Activated T-cell treated with anti-CD3 and anti-CD28 coated beads for 4 hours (primary cell): ENCODE measurements at places on chromosomes 4 and X.

GRCh38 chrX:18291006-18291545 is 63.4 kb downstream of the SCML2 start:
- no peak for DNase-seq

GRCh38 chr4:181108237-181108636 is 1135.0 kb upstream of the TENM3 start:
- no peak for DNase-seq

DNA sequence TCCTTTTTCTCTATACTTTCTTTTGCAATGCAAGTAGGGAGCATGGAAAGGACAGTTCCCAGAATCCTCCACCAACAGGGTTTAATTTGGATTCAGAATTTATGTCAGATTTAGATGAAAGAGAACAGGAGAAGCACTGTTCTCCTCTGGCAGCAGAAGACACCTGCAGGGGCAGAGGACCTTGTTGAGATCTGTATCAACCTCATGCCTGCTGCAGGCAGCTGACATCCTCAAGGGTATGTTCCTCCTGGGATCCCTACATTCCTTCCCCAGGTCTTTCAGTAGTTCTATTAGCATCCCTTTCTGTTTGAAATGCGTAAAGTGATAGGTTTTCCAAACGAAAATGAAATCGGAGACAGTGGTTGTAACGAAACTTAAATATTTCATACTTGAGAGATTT is 10.6 kb upstream of the GUCY1A1 start:
- no peak for DNase-seq

GRCh38 chr4:189765301-189765700 is 175.4 kb upstream of the FRG1 start:
- DNase-seq = no peak

DNA sequence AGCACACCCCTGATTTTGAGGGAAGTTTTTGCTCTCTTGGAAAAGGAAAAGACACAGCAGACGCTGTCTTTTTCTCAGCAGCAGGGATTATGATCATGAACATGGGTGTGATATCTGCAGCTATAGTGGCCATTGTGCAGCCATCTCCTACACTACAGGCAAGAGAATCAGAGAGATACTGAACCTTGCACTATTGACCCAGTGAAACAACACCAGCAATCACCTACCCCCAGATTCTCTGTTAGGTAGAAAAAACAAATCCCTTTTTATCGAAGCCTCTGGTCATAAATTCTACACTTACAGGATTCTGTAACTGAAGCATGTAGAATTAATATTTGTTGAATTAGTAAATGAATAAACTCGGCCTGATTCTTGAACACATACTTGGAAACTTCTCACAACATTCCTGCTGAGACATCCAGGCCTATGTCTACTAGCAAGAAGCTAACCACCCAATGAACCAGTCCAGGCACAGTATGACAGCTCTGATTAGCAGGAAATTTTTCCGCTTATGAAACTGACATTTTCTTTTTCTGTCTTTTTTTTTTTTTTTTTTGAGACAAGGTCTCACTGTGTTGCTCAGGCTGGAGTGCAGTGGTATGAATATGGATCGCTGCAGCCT is 5.0 kb upstream of the AFAP1 start:
- DNase-seq = no peak
